ENCODE measurements at places on chromosomes 3 and 15.

DNA sequence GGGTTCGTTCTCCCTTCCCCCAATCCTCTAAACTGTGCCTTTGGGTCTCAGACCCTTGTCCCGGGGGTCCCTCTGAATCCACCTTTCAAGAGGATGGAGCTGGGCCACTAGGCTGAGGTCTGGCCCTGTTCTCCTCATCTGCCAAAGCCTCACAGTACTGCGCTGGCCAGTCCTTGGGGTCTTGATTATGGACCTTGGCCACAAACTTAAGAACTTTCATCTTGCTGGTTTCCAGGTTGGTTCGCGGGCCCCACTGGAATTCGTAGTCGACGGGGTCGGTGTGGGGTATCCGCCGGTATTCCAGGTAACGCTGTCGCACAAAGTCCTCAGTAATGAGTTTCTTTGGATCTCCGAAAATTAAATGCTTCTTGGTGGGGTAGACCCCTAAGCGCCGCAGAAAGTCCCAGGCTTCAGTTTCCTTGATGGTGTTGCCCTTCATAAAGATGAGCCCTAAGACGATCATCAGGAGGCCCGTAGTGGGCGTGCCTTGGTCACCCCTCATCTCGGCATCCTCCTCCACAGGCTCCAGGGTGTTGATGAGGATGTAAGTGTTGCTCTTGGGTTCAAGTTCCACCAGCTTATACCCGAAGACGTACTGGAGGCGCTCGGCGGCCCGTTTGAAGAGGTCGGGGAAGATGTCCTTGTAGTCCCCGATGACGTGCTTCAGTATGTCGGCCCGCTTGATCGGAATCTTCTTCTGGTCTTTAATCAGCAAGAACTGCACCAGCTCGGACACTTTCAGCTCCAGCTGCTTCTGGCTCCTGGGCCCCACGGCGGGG is 727 bp downstream of the NSMCE3 start:
- DNase-seq, result no peak

DNA sequence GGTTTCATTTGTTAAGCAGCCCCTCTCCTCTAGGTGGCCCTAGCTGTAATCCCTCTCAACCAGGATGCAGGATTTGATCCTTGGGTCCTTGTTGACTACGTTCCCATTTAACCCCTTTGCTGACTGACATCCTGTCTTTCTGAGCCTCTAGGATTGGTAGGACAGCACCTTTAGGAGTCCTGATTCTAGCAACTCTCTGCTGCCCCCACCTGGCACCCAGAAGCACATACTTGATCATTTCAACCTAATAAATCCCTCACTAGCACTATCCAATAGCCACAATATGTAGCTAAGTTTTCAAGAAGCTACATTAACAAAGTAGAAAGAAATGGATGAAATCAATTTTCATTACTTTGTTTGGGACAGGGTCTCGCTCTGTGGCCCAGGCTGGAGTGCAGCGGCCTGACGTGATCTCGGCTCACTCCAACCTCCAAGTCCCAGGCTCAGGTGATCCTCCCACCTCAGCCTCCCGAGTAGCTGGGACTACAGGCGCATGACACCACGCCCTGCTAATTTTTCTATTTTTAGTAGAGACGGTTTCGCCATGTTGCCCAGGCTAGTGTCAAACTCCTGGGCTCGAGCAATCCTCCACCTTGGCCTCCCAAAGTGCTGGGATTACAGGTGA is 28.3 kb downstream of the RSL24D1 start:
- DNase-seq, result peak; percentile 21

DNA sequence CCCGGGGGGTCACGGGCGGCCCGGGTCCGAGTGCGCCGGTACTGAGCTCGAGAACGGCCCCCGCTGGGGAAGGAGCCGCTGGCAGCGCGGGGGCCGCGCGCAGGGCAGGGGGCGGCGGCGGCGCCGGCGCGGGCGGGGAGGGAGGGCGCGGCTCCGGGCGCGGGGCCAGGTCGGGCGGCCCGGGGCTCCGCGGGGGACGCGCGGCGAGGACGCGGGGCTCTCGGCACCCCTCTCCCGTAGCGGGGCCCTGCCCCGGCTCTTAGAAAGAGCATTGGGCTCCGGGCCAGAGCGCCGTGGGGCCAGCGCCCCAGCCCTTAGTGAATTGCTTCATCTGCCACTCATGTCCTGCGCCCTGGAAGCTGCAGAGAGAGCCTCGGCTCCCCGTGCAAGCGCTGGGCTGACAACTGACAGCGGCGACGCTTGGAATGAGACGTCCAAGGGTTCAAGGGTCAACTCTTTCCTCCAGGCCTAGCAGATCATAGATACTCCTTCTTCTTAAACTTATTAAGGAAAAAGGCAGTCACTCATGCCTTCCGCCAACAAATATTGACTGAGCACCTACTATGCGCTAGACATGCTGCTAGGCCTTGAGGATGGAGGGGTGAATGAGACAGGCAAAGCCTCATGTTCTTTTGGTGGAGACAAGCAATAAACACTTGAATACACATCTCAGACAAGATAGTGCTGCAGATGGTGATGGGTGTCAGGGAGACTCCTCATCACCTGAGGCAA is 140.8 kb downstream of the SMAD6 start:
- no peak for DNase-seq

DNA sequence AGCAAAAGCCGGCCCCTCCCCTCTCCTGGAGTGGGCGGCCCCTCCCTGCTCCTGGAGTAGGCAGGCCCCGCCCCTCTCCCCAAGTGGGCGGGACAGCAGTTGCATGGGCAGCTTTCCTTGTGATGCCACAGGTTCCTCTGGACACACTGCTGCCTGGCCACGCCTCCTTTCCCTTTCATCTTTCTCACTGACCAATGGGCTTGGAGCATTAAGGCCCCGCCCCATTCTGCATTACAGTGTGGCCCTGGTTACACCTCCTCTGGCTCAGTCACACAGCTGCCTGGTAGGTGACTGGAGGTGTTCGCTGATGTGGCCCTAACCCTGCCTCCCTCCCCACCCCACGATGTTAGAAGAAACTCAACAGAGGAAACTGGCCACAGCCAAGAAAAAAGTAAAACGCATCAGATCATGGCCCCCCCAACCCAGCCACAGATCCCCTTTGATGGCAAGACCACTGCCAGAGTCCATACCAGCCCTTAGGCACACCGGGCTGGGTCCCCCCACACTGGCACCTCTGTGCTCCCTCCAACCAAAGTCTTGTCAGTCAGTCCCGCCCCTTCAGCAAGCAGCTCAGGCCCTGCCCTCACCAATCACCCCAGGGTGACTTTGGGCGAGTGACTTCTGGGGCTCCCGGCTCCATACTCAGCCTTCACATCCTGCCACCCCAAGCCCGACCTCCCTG is 84.3 kb downstream of the ADAMTS7 start:
- DNase-seq, result no peak

- no peak for DNase-seq
These were observed 51.9 kb downstream of the EPHB1 start for GRCh38 chr3:134846911-134847317.

DNA sequence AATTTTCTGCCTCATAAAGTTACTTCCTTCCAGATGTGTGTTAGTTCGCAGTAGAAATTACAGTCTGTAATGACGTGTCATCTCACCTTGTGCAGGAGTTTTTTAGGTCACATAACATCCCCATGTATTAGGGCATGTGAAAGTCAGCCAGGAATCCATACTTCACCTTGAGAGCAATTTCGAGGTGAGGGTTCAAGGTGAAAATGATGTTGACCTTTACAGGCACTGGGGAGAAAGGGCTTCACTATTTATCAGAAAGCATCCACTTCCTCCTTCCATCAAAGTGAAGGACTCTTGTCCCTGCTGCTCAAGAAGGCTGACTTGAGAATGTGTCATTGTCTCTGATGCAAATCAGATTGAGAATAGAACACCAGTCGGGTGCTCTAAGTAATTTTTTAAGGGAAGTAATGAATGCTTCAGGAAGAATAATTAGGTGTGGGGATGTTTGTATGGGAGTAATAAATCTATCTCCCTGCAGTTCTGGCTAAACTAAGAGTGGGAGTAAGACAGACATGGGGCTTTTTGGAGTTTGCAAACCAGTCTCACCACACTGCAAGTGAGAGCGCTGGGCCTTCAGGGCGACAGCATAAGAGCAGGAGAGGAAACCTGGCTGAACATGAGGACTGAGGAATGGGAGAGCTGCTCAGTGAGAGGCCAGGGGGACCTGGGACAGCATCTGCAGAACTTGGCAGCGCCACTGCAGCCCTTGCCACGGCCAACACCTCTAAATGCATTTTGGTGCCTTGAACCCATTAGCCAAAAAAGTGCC is 85.9 kb upstream of the IL12A start:
- no peak for DNase-seq

DNA sequence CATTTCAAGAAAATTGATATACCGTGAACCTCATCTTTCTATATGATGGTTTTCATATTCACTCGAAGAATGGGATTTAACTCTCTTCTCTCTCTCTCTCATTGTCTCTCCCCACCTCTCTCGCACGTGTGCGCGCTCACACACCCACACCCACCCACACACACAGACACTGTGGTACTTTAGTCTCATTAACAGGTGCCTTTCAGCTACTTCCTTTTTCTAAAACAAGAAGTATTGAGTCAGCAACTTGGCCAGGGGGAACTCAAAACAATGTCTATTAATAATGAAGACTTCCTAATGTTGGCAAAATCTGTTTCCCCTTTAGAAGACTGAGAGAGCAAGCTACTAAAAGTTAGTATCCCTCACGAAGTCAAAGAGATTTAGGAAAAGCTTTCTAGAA is 150.7 kb downstream of the TMCO5A start:
- DNase-seq, result no peak

- DNase-seq, result no peak
These were observed 16.2 kb downstream of the THAP10 start for GRCh38 chr15:70876011-70876410.

- no peak for DNase-seq
These were observed 5.6 kb downstream of the ACAD9 start for GRCh38 chr3:128884992-128885391.

- DNase-seq, result no peak
These were observed 28.6 kb downstream of the MAGEF1 start for GRCh38 chr3:184683234-184683633.

- peak; percentile 27 for DNase-seq
These were observed 97.8 kb upstream of the AKAP13 start for GRCh38 chr15:85282504-85283115.

GRCh38 chr3:7788881-7789280 is 712.7 kb upstream of the LMCD1 start:
- no peak for DNase-seq

DNA sequence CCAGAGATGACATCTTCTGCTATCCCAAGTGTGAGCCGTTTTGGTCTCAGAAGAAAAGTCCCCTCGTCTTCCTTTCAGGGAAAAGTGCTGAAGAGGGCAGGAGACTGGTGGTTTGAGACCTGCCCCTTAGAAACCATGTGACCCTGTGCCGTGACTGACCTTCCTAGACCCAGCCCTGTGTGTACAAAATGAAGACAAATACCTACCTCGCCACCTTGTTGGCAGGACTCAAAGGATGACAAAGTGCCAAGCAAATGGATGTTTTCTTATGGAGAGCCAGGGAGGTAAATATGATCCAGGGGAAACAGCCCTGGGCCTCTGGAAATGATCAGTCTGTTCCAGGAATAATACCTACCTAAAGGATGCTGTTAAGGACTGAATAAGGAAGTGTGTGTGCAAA is 41.3 kb downstream of the FAM174B start:
- DNase-seq, result no peak

- DNase-seq, result no peak
These were observed 88.3 kb downstream of the ARIH1 start for GRCh38 chr15:72562386-72562785.

DNA sequence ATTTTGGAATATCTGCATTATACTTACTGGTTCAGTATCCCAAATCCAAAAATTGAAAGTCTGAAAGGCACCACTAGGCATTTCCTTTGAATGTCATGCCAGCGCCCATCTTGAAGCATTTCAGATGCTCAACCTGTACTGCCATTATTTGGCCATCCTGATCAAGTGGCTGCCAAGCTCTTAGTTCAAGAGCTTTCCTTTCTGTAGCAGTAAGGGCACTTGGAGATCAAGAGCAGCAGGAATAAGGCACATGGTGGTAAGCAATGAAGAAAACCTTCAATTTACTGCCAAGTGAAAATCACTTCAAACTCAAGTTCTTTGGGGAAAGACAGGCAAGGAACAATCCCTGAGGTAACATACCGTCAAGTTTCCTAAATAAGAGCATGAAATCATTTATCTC is 10.0 kb downstream of the RHOA start:
- DNase-seq, result no peak

GRCh38 chr3:107117922-107118536 is 259.2 kb upstream of the CCDC54 start:
- peak; percentile 43 for DNase-seq

- no peak for DNase-seq
These were observed 16.4 kb upstream of the LDHAL6B start for GRCh38 chr15:59190291-59190690.

- no peak for DNase-seq
These were observed 9.5 kb downstream of the GPR87 start for GRCh38 chr3:151307131-151307530.

DNA sequence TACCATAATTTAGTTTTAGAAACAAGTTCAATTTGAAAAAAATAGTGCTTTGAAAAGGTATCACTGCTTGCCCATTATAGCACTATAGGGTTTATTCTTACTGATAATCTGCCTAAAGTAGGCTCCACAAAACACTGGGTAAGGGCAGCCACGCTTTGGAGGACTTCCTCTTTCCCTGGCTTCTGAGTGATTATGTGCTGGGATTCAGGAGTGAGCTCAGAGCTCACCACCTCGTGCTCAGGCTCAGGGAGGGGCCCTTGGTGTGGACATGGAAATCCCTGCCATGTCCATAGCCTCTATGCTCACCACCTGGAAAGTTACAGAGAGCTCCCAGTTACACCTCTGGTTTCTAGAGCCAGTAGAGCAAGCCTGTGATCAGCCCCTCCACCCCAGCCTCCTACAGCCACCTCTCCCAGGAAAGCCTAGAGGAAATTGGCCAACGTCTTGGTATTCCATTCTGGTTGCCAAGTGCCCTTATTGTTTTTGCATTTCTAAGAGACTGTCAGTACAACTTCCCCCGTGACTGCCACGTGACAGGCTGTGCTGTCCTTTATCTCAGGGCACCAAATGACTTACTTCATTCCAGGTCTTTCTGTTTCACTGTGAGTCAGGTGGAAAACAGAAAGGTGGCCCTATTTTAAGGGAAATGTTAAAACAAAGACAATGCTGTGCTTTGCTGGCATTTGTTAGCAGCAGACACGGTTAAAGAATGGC is 316.0 kb downstream of the RORA start:
- no peak for DNase-seq

- DNase-seq, result peak; percentile 37
These were observed 102.9 kb downstream of the FNDC3B start for GRCh38 chr3:172142051-172142863.

DNA sequence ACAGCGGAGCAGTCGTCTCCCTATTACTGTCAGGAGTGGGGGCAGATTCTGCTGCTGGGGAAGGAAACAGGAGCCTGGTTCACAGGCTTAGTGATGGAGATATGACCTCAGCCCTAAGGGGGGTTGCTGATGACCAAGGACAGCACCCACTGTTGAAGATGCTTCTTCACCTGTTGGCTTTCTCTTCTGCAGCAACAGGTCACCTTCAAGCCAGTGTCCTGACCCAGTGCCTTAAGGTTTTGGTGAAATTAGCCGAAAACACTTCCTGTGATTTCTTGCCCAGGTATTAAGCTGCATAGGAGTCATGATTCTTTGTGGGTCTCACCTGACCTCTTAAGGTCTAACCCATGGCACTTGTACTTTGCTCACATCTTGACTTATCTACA is 14.0 kb downstream of the ATRIP start:
- no peak for DNase-seq

Measured in AG04450 (cell line).